ENCODE measurements at places on chromosomes 16 and 17.
A peak's percentile ranks its signal among the peaks of the same experiment; 100 is the strongest.

DNA sequence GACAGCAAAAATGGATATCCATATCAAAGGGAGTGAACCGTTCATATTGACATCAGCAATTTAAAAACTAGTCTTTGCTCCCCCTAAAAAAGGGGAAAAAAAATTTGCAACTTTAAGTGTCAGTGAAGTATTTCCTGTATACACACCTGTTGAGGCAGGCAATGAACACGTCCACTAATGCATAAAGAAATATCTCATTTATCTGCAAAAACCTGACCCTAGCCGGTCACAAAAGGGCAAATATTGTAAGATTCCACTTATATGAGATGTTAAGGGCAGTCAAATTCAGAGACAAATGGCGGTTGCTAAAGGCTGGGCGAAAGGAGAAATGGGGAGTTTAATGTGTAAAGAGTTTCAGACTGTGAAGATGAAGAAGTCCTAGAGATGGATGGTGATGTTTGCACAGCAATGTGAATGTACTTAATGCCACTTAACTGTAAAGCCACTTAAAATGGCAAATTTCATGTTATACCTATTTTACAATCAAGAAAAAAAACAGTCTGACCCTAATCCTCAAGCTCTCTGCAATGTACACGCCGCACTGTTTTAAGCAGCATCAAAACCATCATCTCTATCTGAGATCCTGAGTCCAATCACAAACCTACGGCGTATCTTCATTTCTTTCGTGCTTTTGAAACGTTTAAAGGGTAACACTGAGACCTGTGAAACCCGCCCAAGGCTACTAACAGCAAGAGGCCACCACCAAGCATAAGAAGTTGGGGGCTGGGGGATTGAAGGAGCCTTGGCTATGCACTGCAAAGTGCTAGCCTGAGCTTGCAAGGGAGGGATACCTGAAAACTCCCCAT, 1.1 kb downstream of the PARN start:
- no peak for DNase-seq
- H3K4me3 ChIP-seq, result peak overlapping the region; percentile 81
- H3K36me3 ChIP-seq, result no peaks in the 10 kb centered on the region
- peak overlapping the region; percentile 97 for H3K27ac ChIP-seq
- no peaks in the 10 kb centered on the region for H3K27me3 ChIP-seq
- H3K4me1 ChIP-seq, result peaks cover 49% of the 10 kb centered on the region

DNA sequence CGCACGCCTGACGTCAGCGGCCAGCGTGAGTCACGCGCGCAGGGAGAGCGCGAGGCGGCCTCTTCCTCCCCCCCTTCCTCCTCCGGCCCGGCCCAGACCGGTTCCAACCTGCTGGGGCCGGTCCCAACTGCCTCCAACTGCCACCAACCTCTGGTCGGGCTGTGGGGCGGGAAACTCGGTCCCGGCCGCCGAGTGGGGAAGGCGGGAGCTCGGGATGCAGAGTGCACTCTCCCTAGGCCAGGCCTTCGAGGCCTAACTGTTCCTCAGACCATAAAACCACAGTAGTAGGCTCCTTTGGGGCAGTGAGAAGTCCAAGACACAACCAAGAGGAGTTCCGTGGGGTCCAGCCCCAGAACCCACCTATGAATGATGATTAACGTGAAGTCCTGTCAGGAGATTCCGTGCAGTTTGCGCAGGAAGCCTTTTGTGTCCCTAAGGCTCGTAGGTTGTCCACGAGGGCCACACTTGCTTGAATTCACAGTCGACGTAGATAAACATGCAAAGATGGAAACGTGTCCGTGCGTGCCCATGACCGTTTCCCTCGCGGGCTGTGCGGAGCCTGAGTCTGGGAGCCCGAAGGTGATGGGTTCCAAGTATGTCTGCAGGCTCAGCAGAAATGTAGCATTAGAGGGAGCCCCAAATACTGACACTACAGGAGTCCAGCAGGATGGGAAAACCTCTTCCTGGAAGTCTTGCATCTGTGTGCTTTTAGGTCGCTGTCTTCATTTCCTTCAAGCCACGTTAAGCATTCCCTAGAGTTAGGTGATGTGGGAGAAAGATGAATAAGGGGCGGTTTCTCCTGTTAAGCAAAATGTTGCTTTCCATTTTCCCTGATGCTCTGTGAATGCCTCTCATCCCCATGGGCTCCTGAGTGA, 647 bp downstream of the UNK start:
- peaks cover 44% of the 10 kb centered on the region for H3K4me1 ChIP-seq
- peak overlapping the region; percentile 58 for H3K4me3 ChIP-seq
- H3K36me3 ChIP-seq, result no peaks in the 10 kb centered on the region
- DNase-seq, result peak; percentile 84
- no peaks in the 10 kb centered on the region for H3K27me3 ChIP-seq

DNA sequence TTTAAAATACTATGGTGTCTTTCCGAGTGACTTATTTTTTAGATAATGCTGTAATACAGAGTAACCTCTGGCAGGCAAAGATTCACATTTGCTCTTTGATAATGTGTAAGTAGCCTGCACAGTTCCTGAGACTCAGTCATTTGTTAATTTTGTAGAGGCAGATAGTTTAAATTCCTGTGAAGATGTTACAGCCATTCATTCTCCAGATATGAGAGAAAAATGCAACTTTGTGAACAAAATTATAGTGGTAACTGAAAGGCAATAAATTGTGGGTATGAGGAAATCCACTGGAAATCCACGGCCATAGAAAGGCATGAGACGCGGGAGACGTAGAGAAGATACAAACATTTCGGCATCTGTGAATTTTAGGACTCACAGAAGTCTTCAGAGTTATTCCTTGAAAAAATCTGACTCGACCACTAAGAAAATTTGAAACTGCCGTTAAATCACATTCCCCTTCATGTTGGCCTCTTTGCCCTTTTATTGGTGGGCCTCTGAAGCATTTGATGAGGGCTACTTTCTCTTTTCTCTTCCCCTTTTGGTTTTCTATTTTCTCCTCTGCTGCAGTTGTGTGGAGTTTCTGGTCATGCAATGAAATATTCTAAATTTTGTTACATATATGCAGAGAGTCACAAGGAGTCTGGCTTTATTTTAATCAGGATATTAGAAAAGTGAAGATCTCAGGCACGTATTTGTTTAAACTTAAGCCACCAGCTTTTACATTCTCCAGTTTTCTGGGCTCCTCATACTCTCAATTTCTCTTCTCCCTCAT, 18.8 kb downstream of the HS3ST3A1 start:
- H3K4me3 ChIP-seq, result no peak overlapping the region
- DNase-seq, result no peak
- no peaks in the 10 kb centered on the region for H3K27me3 ChIP-seq
- no peak overlapping the region for H3K27ac ChIP-seq
- no peaks in the 10 kb centered on the region for H3K36me3 ChIP-seq
- no peaks in the 10 kb centered on the region for H3K4me1 ChIP-seq

- H3K27ac ChIP-seq, result no peak overlapping the region
- H3K27me3 ChIP-seq, result no peaks in the 10 kb centered on the region
- peaks cover 28% of the 10 kb centered on the region for H3K4me1 ChIP-seq
- H3K4me3 ChIP-seq, result no peak overlapping the region
- H3K36me3 ChIP-seq, result no peaks in the 10 kb centered on the region
Measured at GRCh38 chr16:69094501-69094900, 11.0 kb upstream of the HAS3 start.

- H3K27me3 ChIP-seq, result no peaks in the 10 kb centered on the region
- H3K4me1 ChIP-seq, result peaks cover 24% of the 10 kb centered on the region
- peak overlapping the region; percentile 7 for H3K27ac ChIP-seq
- H3K36me3 ChIP-seq, result no peaks in the 10 kb centered on the region
- H3K4me3 ChIP-seq, result no peak overlapping the region
Measured at GRCh38 chr17:40473573-40474365, 27.7 kb downstream of the TNS4 start.

DNA sequence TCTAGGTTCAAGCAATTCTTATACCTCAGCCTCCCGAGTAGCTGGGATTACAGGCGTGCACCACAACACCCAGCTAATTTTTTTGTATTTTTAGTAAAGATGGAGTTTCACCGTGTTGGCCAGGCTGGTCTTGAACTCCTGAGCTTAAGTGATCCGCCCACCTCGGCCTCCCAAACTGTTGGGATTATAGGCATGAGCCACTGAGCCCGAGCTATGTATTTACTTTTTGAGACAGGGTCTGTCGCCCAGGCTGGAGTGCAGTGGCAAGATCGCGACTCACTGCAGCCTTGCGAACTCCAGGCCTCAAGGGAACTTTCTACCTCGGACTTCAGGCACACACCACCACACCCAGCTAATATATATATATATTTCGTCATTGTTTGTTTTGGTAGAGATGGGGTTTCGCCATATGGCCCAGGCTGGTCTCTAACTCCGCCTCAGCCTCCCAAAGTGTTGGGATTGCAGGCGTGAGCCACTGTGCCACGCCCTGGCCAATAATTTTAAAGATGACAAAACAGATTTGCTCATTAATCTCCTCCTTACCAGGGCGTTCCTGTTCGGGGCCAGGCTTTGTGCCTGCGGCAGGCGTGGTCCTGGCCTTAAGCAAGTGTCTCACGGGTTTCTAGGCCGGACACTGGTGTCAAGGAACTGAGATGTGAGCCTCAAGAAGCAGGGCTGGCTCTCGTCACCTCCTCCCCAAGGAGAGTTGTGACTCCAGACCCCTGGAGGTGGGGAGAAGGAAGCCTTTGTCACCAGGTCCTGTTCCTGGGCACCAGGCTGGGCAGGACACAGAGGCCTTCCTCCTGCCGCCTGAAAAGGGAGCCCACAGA, 4.3 kb upstream of the NPW start:
- no peaks in the 10 kb centered on the region for H3K36me3 ChIP-seq
- DNase-seq, result no peak
- H3K4me3 ChIP-seq, result no peak overlapping the region
- peaks cover 8% of the 10 kb centered on the region for H3K27me3 ChIP-seq
- H3K27ac ChIP-seq, result peak overlapping the region; percentile 58
- peaks cover 34% of the 10 kb centered on the region for H3K4me1 ChIP-seq

DNA sequence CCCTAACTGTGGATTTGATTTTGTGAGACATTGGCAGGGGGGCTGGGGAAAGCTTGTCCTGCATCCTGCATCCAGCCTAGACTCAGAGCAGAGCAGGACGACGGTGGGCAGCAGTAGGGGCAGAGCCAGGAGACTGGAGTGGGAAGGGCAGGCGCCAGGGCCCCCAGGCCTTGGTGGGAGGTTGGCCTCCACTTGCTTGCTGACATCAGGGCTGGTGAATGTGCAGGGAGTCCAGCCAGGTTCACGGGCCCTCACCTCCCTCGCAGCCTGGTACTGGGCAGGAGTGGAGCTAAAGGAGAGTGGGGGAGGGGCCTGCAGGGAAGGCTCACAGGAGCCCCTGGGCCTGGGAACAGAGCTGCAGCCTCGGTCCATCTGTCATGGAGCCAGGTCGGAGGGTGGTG, 2.2 kb upstream of the SMTNL2 start:
- no peak for DNase-seq
- H3K27ac ChIP-seq, result no peak overlapping the region
- no peak overlapping the region for H3K4me3 ChIP-seq
- H3K36me3 ChIP-seq, result no peaks in the 10 kb centered on the region

DNA sequence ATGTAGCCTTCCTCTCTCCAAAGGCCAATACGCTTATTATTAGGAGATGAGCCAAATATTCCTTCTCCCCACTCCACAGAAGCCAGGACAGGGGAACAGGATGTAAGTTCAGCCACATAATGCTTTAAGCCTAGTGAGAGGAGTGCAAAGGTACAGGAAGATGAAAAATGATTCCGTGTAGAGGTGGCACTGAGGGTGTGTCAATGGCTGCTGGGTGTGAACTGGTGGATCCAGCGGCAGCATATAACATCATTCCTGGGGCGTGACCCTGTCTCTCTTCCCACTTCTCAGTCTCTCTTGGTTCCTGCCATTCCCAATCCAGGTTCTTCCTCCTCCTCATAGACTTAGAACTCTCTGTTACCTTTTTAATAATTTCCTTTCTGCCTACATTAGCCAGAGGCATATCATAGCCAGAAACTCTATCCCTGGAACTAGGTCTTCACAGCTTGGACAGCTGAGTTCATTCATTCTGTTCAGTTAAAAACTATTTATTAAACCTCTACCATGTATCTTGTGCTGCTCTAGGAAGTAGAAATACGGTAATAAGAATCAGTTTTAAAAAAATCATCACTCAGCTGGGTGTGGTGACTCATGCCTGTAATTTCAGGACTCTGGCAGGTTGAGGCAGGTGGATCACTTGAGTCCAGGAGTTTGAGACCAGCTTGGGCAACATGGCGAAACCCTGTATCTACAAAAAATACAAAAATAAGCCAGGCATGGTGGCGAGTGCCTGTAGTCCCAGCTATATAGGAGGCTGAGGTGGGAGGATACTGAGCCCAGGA, 58.0 kb upstream of the FAM20A start:
- H3K4me3 ChIP-seq, result no peak overlapping the region
- no peak for DNase-seq
- no peaks in the 10 kb centered on the region for H3K4me1 ChIP-seq
- H3K27me3 ChIP-seq, result no peaks in the 10 kb centered on the region

Data from esophagus squamous epithelium (tissue), 5 donors.